Left colon (tissue), 2 donors: ENCODE measurements at places on chromosomes 7 and 10. TPM values are rescaled to one million over a fixed set of nuclear protein-coding genes. Genes with fewer than 3 reads are reported as not detected.

Gene STEAP1B
- 0.47 TPM for total RNA-seq

Gene PTPN20
- total RNA-seq, result 2.7 TPM

Gene PRLHR
- not detected for total RNA-seq

Gene CYP2C19
- total RNA-seq, result 0.76 TPM

Gene SEM1
- total RNA-seq, result 45.8 TPM

Gene CYP3A4
- total RNA-seq, result 12.9 TPM

Gene ZSCAN25
- 16.0 TPM for total RNA-seq

Gene MRLN
- not detected for total RNA-seq

Gene PLEKHS1
- total RNA-seq, result 6.6 TPM

Gene HMX3
- 0.36 TPM for total RNA-seq

Gene ACBD7
- 0.25 TPM for total RNA-seq

Gene PYROXD2
- 6.0 TPM for total RNA-seq

Gene ITGA8
- 6.1 TPM for total RNA-seq

Gene ZNF853
- total RNA-seq, result 2.9 TPM

Gene TAC1
- 0.24 TPM for total RNA-seq

Gene GRB10
- 13.8 TPM for total RNA-seq

Gene CFAP58
- total RNA-seq, result 0.20 TPM

Gene TFPI2
- total RNA-seq, result 0.47 TPM

Gene FRAT1
- total RNA-seq, result 10.5 TPM

Gene ANKRD30A
- total RNA-seq, result not detected

Gene IL6
- 0.76 TPM for total RNA-seq

Gene SH2D4B
- total RNA-seq, result not detected

Gene NUTM2A
- total RNA-seq, result 1.6 TPM

Gene ZNF735
- not detected for total RNA-seq

Gene CPEB3
- 6.9 TPM for total RNA-seq

Gene SAMD9L
- 9.9 TPM for total RNA-seq

Gene MYO1G
- 4.2 TPM for total RNA-seq
